ENCODE measurements at places on chromosomes 2 and 18.

DNA sequence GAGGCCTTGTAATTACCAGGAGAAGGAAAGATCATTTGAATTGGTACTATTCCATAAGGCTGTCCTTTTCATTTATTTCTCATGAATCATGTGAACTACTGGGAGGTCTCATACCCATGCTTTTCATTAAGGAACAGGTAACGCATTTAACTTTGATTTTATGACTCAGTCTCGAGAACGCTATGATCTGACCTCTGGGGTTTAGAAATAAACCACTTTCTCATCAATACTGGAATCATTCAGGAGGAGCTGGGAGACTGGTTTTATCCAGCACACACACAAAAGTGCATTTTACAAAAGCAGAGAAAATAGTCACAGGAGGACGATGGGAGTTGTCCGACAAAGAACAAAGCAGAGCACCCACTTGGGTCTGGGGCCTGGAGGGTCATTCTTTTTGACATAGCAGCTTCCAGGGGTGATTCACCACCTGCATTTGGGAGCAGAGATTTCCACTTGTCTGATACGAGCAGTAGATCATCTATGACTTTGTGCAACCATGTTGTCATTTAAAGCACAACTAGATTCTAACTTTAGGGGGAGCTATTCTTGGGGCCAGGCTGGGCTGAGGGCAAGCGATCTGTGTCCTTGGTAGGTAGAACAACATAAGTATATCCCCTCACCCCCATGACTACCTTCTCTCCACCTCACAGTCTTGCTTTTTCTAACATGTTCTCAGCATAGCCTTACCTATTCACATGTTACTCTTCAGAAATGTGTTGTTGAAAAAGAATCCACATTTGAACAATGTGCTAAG lies 95.9 kb upstream of the SCG2 start:
- DNase-seq = no peak

DNA sequence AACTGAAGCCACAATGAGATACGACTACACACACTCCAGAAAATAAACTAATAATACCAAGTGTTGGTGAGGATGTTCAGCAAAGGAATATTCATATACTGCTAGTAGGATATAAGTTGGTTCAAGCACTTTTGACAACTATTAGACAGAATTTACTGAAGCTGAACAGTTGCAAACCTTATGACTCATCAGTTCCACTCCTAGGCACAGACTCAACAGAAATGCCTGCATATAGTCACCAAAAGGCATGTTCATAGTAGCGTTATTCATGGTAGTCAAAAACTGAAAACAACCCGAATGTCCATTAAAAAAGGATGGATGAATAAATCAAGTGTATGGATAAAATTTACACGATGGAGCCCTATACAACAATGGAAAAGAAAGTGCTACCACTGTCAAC lies 232.0 kb downstream of the ANAPC1 start:
- DNase-seq = no peak

GRCh38 chr2:173417802-173418201 lies 63.1 kb downstream of the CDCA7 start:
- no peak for DNase-seq

DNA sequence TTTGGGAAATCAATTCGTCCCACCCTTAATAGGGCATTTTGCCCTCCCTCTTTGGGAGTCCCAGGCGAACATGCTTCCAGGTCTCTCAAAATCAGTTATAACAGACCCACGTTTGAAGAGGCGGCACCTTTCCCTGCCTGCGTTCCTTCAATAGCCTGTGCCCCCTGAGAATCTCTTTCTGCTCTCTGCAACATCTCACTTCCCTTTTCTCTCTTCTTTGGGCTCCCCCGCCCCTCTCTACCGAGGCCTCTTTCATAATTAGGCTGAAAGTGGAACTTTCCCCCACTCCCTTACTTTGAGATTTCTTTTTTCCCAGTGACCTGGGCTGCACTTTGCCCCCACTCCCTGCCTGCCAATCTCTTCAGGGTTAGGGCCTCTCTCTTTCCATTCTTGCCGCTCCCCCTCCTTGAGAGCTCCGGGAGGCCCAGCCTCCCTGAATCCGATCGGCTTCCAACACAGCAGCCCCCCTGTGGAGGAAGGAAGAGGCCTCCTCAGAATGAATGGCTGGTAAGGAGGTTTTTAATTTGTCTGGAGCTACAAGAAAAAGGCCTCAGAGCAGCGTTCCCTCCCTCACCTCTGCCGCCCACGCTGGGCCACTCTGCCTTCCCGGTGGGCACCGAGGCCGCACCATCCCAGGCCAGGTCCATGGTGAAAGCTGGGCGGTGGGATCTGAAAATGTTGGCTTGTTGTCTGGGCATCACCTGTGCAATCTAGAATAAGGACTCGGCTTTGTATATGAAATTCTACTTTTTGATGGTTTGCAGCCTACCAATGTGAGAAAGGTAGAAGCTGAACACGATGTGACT lies 162.6 kb upstream of the SIX3 start:
- DNase-seq = no peak

DNA sequence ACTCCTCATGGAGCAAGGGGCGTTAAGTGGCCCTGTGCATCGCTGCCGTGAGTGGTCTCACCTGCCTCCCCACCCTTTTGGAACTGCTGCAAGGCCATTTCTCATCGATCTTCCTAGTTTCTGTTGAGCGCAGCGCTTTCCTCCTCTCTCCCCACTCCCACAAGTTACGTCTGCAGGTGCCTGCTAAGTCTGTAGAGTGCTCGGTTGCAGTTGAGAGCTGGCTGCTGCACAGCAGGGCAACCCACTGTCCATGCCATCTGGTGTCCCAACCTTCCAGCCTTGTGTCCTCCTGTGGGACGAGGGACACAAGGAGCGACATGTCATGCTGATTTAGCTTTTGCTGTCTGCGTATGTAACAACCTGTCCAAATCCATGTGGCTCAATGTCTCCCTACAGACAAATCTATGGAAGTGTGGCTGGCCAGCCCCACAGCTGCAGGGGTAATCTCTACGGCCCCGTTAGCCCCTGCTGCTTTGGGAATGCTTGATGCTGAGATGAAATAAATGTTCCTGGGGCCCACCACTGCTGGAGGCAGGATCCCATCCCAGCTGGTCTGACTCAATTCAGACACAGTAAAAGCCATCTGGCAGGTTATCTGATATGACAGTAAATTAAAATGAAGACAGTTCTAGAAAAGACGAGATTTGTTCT lies 68.1 kb upstream of the TCF7L1 start:
- DNase-seq = no peak

All from hematopoietic multipotent progenitor cell treated with erythropoietin and hydrocortisone succinate and interleukin-3 and kit ligand, for 17 days (in vitro differentiated cells).